ENCODE measurements at places on chromosomes 13 and 19.

DNA sequence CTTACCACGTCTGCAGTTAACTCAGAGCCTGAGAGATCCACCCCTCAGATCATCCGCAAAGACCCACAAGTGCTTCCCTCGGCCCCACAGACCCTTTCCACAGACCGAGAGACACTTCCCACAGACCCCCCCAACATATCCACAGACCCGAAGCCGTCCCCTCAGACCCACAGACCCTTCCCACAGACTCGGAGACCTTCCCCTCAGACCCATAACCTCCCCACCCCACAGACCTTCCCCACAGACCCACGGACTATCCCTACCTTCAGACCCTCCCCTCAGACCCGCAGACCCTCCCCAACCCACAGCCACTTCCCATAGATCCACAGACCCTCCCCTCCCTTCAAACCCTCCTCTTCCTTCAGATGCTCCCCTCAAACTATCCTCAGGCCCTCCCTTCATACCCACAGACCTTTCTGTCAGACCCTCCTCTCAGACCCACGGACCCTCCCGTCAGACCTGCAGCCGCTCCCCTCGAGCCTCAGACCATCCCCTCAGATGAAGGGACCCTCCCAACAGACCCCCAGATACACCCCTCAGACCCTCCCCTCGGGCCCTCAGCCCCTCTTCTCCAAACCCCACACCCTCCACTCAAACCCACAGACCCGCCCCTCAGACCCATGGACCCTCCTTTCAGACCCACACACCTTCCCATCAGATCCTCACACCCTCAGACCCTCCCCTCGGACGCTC is 20.1 kb upstream of the TFDP1 start:
- DNase-seq: no peak

GRCh38 chr19:14059652-14060155 is 2.2 kb downstream of the PALM3 start:
- no peak for DNase-seq

- no peak for DNase-seq
Observed at GRCh38 chr19:44260695-44261446, 1.2 kb downstream of the ZNF233 start.

GRCh38 chr19:4728871-4729270 is 5.2 kb upstream of the DPP9 start:
- no peak for DNase-seq

- no peak for DNase-seq
Observed at GRCh38 chr13:106472621-106473020, 62.8 kb downstream of the EFNB2 start.

GRCh38 chr13:52061587-52061986 is 37.1 kb downstream of the UTP14C start:
- no peak for DNase-seq

DNA sequence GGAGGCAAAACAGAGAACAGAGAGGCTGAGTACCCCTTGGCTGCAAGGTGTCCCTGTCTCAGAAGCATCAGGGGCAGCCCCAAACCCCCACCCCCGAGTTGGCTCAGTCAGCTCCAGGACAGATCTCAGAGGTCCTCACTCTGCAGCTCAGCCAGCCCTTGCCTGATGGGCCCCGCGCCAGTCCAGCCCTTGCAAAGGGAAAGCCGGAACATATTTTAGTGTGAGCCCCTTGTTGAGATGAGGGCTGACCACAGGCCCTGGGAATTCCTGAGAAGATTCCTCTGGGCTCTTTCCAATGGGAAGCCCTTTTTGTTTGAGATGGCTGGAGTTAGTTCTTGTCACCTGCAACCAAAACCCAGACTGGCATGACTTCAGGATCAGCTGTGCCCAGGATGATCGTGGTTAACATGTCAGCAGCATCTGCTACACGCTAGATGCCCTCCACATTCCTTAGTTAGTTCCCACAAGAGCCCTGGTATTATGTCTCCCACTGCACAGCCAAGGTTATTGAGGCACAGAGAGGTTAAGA is 33.9 kb upstream of the CCNE1 start:
- no peak for DNase-seq

GRCh38 chr13:46640843-46641242 is 87.9 kb downstream of the LRCH1 start:
- DNase-seq: no peak

DNA sequence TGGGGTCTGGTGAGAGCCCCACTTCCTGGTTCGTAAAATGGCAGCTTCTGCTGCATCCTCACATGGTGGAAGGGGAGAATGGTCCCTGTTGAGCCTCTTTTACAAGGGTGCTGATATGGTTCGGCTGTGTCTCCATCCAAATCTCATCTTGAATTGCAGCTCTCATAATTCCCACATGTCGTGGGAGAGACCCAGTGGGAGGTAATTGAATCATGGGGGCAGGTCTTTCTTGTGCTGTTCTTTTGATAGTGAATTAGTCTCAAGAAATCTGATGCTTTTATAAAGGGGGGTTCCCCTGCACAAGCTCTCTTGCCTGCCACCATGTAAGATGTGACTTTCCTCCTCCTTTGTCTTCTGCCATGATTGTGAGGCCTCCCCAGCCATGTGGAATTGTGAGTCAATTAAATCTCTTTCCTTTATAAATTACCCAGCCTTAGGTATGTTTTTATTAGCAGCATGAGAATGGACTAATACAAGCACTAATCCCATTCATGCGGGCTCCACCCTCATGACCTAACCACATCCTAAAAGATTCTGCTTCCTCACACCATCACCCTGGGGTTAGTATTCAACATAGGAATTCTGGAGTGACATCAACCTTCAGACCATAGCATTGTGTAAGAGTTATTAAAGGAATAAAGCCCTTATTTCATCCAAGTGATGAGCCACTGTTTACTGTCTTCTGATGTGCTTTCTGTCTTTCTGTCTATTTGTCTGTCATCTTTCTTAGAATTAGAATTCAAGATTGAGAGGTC is 159.0 kb upstream of the IRS2 start:
- DNase-seq: no peak

- no peak for DNase-seq
Observed at GRCh38 chr19:16222806-16223205, 25.1 kb downstream of the AP1M1 start.

GRCh38 chr13:98664047-98664446 is 87.1 kb upstream of the STK24 start:
- DNase-seq: peak; percentile 73

GRCh38 chr13:44049081-44049945 is 169.6 kb downstream of the LACC1 start:
- no peak for DNase-seq

GRCh38 chr13:58682616-58683015 is 1051.1 kb downstream of the PCDH17 start:
- no peak for DNase-seq

DNA sequence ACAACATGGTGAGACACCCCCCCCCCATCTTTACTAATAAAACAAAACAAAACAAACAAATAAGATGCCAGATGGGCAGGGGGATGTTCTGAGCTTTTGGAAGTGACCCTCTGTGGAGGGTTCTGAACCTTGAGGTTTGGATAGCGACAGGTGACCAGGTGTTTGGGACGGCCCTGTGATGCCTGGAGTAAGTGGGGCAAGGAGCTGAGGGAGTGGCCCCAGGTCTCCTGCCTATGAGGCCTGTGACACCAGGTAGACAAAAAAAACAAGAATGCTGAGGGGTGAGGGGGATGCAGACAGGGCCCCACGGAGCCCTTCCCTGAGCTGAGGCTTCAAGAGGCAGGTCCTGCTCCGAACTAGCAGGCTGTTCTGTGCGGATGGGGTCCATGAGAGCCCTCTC is 9.2 kb downstream of the ADGRE2 start:
- DNase-seq: no peak

DNA sequence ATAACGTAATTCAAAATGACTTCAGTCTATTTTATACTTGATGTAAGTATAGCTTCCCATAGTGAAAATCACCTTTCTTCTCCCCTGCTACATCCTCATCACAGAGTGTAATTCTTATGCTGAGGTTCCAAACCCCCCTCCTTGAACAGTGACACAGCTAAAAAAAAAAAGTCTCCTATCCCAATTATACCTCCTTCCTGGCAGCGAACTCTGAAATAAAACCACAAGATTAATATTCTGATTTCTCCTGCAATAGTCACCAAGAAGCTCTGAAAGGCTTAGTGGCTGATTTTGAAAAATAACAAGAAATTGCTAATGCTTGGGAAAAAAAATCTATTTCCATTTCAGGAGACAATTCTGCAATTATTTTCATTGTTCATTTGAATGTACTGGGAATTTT is 36.3 kb downstream of the EFNB2 start:
- DNase-seq: no peak

GRCh38 chr13:34338102-34338501 is 520.2 kb downstream of the RFC3 start:
- no peak for DNase-seq

DNA sequence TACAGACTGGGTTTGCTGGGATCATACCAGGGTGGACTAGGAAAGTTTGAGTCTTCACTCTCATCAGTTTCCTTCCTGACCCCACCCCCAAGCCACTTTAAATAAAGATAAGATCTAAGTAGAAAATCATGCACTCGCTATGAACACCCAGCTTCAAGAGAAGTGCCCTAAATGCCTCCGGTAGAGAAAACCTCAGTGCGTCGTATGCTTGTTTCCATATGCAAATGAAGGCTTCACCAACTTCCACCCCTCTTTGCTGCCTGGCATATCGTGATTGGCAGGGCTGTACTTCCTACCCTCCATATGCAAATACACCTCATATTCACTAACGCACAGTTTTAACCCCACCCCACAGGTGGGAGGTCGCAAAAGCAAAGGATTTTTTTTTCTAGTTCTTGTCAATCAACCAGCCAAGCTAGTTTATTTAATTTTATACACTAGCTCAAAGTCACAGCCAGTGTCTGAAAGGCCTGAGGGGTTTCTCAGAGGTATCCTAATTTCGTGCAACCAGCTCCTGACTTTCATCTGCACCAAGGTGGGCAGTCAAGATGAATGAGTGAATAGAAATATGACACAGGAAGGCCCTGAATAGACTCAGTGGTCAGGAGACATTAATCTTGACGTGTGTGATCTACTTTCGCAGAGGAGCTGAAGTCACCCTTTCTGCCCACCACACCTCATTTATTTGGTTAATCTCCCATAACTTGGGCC is 121.1 kb upstream of the TSHZ3 start:
- DNase-seq: no peak

GRCh38 chr19:7897292-7897691 is 6.4 kb upstream of the MAP2K7 start:
- DNase-seq: no peak

GRCh38 chr13:100298691-100299090 is 209.8 kb downstream of the PCCA start:
- DNase-seq: no peak

DNA sequence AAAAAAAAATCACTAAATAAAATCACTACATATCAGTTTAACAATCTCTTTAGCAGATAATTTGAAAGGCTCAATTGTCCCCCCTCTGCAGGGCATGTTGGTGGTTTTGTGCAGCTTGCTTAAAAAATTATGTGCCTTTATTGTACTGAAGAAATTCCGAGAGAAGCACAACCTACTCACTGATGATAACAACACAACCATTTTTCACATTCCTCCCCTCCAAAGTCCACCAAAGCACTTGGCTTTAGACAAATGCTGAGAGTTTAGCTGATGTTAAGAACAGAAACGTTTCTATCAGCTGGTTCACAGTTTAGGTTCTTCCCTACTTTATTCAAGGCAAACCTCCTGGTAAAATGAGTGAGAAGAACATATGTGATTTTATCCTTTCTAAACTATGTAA is 923 bp downstream of the DOCK9 start:
- DNase-seq: no peak

GRCh38 chr19:2416321-2417097 is 10.9 kb downstream of the TIMM13 start:
- no peak for DNase-seq

- DNase-seq: no peak
Observed at GRCh38 chr13:93248627-93249047, 22.0 kb downstream of the GPC6 start.

DNA sequence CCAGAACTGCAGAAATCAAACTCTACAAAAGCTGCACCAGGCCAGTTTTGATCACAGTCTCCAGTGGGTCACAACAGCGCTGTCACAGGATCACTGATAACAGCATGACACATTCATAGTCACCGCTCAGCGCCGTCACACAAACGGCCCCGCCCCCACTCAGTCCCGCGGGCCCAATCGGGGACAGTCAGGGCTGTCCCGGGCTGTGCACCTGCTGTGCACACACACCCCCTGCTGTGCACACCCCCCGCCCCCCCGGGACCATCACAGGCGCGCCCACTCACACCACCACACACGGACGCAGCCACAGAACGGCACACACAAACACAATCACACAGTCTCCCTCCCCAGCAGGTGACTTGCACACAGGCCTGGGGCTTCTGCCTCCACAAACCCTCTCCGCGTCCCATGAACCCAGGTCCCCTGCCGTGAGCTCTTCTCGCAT is 435 bp upstream of the ZNF382 start:
- DNase-seq: peak; percentile 90

DNA sequence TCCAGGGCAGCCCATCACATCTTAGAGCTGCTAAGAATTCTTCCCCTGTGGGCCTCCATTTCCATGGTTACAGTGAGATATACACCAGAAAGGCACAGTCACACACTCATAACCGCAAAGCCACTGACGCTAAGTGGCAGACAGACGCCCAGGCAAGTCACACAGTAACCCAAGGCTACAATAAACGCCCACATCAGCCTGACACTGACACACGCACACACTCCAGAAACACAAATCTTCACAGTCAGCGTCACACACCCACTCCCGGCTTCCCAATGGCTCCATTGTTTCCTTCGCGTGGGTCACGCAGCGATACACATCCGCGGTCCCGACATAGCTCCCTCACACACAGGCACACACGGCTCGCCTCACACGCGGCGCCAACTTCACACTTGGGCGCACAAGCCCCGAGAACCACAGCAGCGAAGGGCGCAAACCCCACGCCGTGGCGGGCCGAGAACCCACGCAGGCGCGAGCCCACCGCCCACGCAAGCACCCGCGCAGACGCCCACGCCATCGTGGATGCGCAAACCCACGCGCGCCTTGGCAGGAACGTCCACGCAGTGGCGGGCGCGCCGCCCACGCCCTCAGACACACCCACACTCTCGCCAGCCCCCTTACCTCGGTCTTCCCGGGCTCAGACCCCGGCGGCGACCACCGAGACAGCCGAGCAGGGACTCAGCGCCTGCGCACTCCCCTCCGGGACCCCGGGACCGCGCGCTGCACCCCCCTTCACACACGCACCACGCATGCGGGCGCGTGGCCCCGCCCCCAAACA is at the start of gene ZNF667:
ZNF667 (minus strand) TSS at position 695 of the 778 bp plus-strand sequence. CDS start 14,975 bp downstream, outside the sequence.
- no peak for DNase-seq

Measured in stimulated activated naive CD4-positive, alpha-beta T cell treated with Interleukin-2 at 50 U/mL for 16 hours (primary cell).